ENCODE measurements at places on chromosomes 4 and X. TPM values are rescaled to one million over a fixed set of nuclear protein-coding genes. Genes with fewer than 3 reads are reported as not detected.

GRCh38 chr4:139501927-139502899, 48.3 kb downstream of the RAB33B start:
- DNase-seq: no peak

MTNR1A gene
- total RNA-seq: not detected

DNA sequence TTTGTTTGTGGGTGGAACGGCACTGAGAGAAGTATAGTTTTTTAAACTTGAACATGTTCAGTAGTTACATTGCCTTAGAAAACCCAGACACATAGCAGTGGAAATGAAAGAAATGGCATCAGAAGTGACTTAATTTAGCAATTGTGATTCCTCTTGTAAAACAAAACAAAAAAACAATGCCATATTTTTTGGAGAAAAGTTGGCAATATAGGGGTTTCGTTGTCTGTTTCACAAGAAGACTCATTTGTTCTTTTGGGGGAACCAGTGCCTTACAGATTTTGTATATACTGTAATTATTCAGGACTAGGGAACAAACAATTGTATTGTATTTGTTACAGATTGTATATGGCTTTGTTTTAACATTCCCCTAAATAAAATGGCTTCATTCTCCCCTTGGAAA, 390.7 kb downstream of the UNC5C start:
- DNase-seq: no peak

DNA sequence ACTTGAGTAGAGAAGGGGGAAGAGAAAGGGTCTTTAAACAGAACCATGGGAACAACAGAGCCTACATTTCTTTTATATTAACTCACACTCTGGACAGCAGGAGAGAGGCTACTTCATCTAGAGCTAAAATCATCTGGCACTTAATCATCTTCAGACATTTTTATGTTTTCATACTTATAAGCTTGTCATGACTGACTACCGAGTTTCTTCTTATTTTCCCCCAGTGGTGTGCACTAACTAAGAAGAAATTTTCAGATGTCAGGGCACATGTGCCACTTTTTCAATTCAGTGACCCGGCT, 11.8 kb upstream of the RTL5 start:
- no peak for DNase-seq

DNA sequence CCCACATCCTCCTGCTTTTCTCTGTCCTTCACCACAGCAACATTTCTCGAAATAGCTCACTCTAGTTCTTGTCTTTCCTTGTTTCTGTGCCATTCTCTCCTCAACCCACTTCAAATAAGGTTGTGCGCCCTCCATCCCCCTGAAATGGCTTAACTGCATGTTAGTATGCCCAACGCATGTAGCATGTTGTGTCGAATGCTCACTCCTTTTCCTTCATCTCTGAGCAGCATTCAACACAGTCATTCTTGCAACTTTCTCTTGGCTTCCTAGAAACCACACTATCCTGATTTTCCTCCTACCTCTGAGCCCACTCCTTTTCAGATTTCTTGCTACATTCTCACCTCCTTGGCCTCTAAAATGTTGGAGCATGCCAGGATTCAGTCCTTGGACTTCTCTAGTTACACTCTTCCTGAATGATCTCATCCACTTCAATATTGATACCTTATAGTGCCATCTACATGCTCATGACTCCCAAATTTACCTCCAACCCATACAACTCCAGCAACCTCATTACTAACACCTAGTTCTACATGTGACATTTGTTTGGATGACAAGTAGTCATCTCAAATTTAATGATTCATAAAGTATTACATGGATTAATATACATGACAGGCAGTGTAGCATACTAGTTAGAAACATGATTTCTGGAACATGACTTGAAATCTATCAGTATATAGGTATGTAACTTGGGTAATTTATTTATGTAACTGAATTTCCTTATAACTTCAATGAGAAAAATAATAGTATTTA, 22.3 kb downstream of the RBMX start:
- DNase-seq: no peak

KDR gene
- 0.86 TPM for total RNA-seq

GC gene
- total RNA-seq: not detected

GRCh38 chr4:174578366-174578765, 56.1 kb upstream of the HPGD start:
- DNase-seq: no peak
